ENCODE measurements at places on chromosomes 11 and 22.

DNA sequence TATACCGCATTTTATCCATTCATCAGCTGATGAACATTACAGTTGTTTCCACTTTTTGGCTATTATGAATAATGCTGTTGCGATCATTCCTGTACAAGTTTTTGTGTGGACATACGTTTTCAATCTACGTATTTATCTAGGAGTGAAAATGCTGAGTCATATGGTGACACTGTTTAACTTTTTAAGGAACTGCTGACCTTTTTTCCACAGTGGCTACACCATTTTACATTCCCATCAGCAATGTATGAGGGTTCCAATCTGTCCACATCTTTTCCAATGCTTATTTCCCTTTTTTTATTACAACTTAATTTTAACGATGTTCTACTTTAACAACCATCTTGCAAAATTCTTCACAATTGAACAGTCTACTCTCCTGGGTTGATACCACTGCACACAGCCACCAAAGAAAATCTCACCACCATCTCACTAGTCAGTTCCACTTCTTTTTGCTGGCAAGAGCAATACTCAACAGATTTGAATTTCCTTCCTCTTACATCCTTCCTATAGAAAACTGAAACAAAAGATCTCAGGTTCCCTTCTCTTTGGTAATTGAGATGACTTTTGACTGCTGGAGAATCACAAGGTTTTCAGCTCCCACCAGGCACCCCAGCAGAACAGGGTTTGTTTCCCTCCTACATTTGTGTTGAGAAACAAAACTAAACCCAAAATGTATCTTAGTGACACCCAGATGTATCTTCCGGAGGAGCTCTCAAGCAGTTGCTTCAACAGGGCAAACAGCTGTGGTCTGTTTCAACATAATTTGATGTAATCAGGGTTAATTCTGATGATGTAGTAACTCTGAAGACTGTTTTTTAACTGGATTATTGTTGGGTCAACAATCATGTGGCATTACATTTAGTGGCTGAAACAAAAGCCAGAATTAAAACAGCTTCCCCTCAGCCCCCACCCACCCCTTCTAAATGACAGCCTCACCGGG lies 7.0 kb upstream of the GAB2 start:
- no peak for DNase-seq

- no peak for DNase-seq
These were observed 259.5 kb downstream of the CADM1 start for GRCh38 chr11:115244758-115245157.

DNA sequence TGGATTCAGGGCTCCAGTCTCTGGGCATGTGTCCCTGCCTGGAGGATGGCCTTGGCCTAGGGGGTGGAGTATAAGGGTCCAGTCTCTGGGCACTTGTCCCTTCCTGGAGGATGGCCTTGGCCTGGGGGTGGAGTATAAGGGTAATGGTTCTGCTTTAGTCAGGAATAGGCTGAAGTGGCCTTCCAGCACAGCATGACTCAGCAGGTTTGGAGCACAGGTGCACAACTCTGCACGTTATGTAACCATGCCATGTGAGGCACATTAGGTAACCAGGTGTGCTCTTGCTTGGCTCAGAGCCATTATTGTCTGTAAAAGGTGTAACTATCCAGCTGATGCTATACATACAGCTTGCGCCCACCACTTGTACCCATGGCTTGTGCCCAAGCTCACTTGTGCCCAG lies 48.4 kb upstream of the POLD3 start:
- DNase-seq, result no peak

DNA sequence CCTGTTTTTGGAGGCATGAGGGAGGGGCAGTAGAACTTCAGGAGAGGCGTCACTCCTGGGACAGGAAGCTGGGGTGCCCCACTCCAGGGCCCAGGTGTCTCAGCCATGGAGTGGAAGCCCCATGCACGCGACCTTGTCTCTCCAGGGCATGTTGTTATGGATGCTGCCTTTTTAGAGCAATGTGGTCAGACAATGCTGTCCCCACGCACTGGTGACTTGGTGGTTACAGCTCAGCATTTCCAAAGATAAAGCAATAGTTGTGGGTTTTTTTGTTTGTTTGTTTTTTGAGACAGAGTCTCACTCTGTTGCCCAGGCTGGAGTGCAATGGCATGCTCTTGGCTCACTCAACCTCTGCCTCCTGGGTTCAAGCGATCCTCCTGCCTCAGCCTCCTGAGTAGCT lies 22.3 kb downstream of the EIF4G2 start:
- no peak for DNase-seq

GRCh38 chr11:10927538-10927937 lies 69.7 kb upstream of the ZBED5 start:
- DNase-seq, result no peak

DNA sequence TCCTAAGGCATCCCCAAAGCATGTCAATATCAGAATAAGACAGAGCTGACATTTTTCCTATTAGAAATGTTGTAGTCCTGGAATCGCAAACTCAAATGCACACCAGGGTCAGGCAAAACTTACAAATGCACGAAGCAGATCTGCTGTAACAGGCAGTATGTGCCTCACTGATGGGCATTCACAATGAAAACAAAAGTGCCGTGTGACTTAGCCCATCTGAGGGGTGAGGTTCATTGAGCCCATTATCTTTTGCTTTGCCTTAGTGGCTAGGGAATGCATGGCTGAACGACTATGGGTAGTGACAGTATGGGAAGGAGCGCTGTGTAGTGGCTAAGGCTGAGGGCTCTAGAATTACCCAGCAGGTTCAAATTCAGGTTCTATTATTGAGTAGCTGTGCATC lies 43.1 kb upstream of the RASSF10 start:
- DNase-seq, result no peak

DNA sequence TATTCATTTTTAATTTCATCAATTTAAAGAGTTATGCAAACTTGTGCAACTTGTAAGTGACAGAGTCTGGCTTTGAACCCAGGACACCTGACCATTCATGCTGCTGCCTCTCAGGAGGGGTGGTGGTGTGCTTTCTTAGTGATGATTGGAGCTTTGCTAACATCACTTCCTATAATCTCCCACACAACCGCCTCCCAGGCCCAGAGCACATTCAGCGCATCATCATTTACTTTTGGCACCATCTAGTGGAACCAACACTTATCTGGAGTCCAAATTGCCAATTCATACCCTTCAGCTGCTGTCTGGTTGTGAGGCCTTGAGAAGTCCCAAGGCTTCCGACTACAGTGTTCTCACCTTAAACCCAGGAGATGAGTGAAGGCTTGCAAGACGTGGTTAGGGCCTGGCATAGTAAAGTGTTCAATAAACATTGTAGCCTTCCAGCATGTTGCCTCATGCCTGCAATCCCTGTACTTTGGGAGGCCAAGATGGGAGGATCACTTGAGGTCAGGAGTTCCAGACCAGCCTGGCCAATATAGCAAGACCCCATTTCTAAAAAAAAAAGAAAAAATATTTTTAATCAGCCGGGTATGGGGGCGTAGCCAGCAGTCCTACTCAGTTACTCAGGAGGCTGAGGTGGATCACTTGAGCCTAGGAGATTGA lies 1.1 kb upstream of the TTLL1 start:
- DNase-seq, result peak; percentile 76

DNA sequence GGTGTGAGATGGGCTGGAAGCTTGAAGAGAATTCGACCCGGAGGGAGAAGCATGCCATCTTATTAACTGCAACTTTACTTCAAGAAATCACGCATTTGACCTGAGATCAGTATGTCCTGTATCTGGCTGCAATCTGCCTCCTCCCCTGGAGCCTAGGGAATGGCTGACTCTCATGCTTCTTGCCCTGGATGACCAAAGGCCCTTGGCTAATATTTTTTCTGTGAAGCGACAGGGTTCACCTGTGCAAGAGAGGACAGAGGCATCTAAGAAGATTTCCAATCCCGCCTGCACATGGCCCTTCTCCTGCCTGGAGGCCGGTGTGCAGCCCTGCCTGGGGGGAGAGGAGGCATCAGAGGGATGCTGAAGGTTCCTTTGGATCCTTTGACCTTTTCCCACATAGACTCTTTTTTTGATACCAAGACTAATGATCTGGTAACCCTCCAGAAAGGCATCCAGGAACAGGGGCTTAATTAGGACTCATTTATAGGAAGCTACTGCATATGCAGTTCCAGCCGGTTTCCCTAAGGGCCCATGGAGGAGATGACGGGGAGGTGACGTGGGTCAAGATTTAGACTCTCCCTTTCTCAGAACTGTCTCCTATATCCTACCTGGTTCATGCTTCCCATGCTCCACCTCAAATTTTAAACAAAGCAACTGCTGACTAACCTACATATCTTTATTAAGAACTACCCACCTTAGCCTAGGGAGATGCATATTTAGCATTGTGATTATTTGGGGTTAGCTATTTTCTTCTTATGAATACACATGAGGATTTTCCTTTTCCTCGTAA lies 50.8 kb downstream of the NTM start:
- no peak for DNase-seq

DNA sequence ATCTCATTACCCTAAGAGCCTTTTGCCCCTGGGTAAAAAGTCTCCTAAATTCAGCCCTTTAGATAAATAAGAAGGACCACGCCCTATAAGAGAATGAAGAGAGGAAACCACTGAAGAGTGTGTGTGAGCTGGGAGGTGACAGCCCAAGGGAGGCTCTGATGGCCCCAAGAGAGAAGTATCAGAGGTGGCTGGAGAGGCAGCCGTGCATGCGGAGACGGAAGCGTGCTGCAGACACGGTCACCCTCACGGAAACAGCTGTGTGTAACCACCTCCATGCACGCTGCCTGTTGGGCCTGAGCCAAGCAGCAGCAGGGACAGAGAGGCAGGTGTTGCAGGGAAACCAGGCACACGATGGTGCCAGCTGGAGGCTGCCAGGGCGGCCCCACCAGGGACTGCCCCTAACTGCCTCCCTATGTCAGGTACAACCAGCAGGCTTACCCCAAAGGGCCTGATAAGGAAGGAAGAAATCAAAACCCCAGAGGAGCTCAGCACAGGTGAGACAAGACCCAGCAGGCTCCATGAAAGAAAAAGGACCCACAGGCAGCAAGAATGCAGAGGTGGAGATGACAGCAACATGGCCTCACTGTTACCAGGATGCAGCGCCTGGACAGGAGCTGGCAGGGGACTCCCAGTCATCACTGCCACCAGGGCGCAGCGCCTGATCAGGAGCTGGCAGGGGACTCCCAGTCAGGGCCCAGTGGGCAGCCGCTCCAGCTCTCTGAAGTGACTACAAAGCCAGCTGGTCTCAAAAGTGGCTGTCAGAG lies 7.8 kb downstream of the LARGE2 start:
- no peak for DNase-seq

DNA sequence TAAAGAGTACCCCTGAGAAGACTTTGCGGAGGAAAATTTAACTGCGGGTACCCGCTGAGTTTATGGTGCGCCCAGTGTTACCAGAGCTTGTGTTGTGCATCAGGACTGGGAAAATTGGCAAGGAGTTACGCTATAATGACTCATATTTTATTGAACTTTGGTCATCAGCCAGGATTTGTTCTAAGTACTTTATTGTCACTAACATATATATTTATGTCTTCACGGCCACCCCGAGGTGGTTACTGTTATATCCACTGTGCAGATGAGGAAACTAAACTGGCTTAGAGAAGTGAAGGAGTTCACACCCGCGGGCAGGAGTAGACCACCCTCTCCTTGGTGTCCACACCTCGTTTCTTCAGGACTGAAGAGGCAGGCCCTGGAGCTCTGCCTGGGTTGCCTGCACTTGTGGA lies 667 bp downstream of the ACCS start:
- DNase-seq, result no peak

DNA sequence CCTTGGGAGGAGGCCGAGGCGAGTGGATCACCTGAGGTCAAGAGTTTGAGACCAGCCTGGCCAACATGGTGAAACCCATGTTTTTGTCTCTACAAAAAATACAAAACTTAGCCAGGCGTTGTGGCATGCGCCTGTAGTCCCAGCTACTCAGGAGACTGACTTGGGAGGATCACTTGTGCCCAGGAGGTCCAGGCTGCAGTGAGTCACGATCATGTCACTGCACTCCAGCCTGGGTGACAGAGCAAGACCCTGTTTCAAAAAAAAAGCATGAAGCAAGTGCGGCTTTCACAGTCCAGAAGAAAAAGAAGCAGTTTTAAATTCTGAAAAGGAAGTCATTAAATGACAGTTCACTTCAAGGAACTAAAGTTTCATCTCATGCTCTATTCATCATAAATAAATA lies 7.1 kb upstream of the LTO1 start:
- DNase-seq, result no peak

DNA sequence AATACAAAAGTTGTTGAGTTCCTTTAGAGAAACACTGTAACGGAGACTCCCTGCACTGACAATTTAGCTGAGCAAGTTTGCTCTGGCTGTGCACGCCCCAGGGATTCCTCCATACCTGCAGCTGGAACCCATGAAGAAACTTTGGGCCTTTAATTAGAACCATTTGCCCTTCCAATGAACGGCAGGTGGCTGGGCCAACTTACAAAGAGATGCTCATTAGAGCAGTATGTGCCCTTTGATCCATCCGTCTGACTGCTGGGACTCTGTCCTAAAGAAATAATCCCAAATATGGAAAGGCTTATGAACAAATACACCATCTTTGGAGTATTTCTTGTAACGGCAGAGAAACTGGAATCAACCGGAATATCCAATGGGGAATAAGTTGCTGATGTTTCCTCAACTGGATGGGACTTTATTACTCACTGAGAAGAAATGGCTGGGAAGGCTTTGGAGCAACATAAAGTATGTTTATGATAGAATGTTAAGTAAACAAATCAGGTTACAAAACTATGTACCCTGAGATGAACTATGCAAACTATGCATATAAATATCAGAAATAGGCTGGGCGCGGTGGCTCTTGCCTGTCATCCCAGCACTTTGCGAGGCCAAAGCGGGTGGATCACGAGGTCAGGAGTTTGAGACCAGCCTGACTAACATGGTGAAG lies 24.4 kb upstream of the FBLN1 start:
- peak; percentile 93 for DNase-seq

- no peak for DNase-seq
These were observed 23.9 kb upstream of the ELFN2 start for GRCh38 chr22:37451218-37451617.

- DNase-seq, result no peak
These were observed 106.5 kb downstream of the NAV2 start for GRCh38 chr11:19819148-19819547.

- no peak for DNase-seq
These were observed 303.4 kb downstream of the SHANK2 start for GRCh38 chr11:70948855-70949531.

DNA sequence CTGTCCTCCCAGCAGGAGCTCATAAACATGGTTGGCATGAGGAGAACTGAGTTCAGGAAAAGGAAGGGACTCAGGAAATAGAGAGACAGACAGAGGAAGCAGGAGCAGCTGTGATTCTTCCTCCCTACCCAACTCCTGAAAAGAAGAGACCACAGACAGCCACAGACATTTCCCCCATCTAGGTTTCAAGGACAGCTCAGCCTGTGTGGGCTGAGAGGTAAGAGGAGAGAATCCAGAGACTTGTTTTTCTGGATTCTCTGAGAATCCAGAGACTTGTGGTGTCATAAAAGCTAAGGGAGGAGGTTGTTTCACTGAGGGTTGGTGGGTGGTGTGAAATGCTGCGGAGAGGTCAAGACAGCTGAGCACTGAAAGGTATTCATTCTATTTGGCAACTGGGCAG lies 19.0 kb upstream of the STK33 start:
- DNase-seq, result no peak

DNA sequence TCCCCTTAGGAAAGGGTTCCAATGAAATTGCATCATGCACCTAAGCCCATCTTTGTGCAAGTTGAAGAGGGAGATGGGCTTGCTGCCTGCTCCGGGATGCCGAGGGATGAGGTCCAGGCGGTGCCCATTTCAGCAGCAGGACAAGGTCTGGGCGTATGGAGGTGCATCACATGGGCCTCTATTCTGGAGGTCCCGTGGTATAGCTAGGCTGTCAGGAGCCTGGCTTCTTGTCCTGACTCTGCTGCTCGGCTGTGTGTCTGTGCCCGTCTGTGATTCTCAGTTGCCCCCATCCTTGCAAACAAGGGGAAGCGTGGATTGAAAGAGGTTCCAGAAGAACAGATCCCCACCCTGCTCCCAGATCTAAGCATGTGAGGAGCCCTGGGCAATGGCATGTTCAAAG lies 130.0 kb downstream of the OSBP2 start:
- DNase-seq, result no peak
